ENCODE measurements at places on chromosomes 3 and 15. TPM values are rescaled to one million over a fixed set of nuclear protein-coding genes. Genes with fewer than 3 reads are reported as not detected.

GRCh38 chr15:38147246-38147645 lies 105.4 kb upstream of the SPRED1 start:
- no peaks in the 10 kb centered on the region for H3K36me3 ChIP-seq
- DNase-seq: no peak
- no peaks in the 10 kb centered on the region for H3K27me3 ChIP-seq
- no peak overlapping the region for H3K27ac ChIP-seq
- no peaks in the 10 kb centered on the region for H3K4me1 ChIP-seq

The TMC3 gene
- total RNA-seq: not detected

- H3K4me3 ChIP-seq: no peak overlapping the region
- H3K27ac ChIP-seq: no peak overlapping the region
- H3K4me1 ChIP-seq: peaks cover 10% of the 10 kb centered on the region
- H3K27me3 ChIP-seq: no peaks in the 10 kb centered on the region
These were observed 115.9 kb upstream of the LPP start for GRCh38 chr3:188037965-188038581.

DNA sequence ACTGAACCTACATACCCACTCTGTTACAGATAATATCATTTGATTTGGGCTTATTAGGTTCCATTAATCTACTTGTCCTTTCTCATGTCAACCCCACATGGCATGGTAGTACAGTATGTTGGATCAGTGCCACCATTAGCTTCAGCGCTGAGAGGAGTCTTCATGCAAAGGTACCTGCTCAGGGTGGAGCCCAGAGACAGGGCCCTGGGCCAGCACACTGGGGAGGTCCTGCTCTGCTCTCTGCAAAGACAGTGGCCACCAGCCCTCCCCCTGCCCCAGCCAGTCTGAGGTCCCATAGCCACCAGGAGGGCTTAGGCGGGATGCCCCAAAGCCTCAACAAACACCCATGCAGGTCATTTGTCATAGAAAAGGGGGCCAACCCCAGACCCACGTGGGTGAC lies 71.0 kb downstream of the ATP10A start:
- DNase-seq: no peak
- no peak overlapping the region for H3K4me3 ChIP-seq
- no peaks in the 10 kb centered on the region for H3K27me3 ChIP-seq
- H3K36me3 ChIP-seq: no peaks in the 10 kb centered on the region
- no peaks in the 10 kb centered on the region for H3K4me1 ChIP-seq

DNA sequence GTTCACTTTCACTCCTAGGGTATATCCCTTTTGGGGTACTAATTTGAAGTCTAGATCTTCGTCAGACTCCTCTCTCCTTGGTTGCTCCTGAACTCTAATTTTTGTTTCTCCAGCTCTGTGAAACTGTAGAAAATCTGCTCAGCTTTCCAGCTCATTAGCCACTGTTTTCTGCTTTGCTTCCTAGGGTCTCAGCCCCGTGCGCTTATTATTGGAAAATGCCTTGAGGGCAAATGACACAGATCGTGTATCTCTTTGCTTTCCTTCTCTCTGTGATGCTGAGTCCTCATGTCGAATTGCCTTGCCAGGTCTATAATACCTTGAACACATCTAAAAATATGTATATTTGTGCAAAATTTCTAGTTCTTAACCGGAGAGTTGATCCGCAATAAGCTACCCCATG lies 731.1 kb downstream of the EDEM1 start:
- no peak overlapping the region for H3K4me3 ChIP-seq
- no peak overlapping the region for H3K27ac ChIP-seq
- no peaks in the 10 kb centered on the region for H3K4me1 ChIP-seq
- H3K27me3 ChIP-seq: no peaks in the 10 kb centered on the region
- no peaks in the 10 kb centered on the region for H3K36me3 ChIP-seq

- H3K27ac ChIP-seq: no peak overlapping the region
- no peak overlapping the region for H3K4me3 ChIP-seq
- H3K4me1 ChIP-seq: no peaks in the 10 kb centered on the region
- H3K27me3 ChIP-seq: no peaks in the 10 kb centered on the region
- DNase-seq: no peak
These were observed 291.4 kb upstream of the ATP11B start for GRCh38 chr3:182501856-182502255.

- H3K27ac ChIP-seq: no peak overlapping the region
- peaks cover 3% of the 10 kb centered on the region for H3K4me1 ChIP-seq
- H3K27me3 ChIP-seq: no peaks in the 10 kb centered on the region
- no peaks in the 10 kb centered on the region for H3K36me3 ChIP-seq
These were observed 20.0 kb downstream of the SERPINI2 start for GRCh38 chr3:167453815-167454214.

DNA sequence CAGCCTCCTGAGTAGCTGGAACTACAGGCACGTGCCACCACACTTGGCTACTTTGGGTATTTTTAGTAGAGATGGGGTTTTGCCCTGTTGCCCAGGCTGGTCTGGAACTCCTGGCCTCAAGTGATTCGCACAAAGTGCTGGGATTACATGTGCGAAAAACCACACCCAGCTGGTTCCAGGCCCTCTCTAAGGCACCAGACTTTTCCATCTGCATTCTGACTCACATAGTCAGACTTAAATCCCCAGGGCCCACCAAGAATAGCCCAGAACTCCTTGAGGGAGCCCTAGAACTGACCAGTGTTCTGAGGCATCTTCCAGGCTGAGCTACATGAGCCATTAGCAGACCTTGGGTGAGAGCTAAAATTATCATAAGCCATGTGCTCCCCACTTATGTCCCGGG lies 68.1 kb downstream of the NMD3 start:
- DNase-seq: no peak
- no peaks in the 10 kb centered on the region for H3K36me3 ChIP-seq
- H3K4me3 ChIP-seq: no peak overlapping the region
- no peaks in the 10 kb centered on the region for H3K4me1 ChIP-seq
- no peak overlapping the region for H3K27ac ChIP-seq

- no peaks in the 10 kb centered on the region for H3K4me1 ChIP-seq
- no peaks in the 10 kb centered on the region for H3K36me3 ChIP-seq
- no peaks in the 10 kb centered on the region for H3K27me3 ChIP-seq
- H3K4me3 ChIP-seq: no peak overlapping the region
- DNase-seq: no peak
These were observed 178.6 kb downstream of the ADAMTS9 start for GRCh38 chr3:64509206-64509605.

DNA sequence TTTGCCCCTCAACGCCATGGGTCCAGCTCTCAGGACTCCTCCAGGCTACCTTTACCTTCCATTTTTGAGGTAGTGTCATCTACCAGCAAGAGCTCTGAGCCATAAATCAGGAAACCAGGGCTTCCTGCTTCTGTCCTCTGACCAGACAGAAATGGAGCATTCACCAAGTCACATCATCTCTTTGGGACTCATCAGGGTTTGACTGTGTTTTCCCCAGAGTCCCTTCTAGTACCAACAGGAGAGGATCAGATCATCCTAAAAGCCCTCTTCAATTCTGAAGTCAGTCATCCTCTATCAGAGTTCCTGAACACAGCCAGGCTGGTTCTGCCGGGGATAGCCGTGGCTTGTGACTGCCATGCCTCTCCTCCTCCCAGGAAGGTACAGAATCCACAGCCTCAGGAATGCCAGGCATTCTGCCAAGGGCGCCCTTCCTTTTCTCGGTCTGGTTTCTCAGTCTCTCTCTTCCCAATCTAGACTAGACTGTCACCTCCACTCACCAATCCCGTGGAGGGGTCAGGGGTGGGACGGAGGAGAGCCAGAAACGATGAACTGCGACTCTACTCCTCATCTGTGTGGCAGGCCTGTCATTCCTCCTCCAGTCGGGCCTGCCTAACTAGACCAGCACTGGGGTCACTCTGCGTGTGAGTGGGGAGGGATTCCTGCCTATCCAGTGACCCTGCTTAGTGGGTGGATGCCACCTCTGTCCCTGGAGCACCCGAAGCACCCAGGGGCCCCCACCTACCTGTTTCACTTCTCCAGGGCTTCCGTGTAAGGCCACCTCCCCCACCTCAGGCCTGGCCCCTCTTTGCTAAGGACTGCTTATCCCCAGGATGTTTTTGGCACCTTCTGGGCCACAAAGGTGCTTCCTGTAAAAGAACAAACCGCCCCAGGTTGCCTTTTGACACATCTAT lies 30.9 kb downstream of the CCNL1 start:
- peaks cover 70% of the 10 kb centered on the region for H3K4me1 ChIP-seq
- no peaks in the 10 kb centered on the region for H3K36me3 ChIP-seq
- no peak overlapping the region for H3K4me3 ChIP-seq
- H3K27ac ChIP-seq: peak overlapping the region; percentile 88

The PATL2 gene
- 0.46 TPM for total RNA-seq

The SAMMSON gene
- not detected for total RNA-seq

GRCh38 chr3:193546129-193546528 lies 8.6 kb downstream of the ATP13A4 start:
- H3K27ac ChIP-seq: no peak overlapping the region
- no peak overlapping the region for H3K4me3 ChIP-seq
- H3K4me1 ChIP-seq: no peaks in the 10 kb centered on the region
- H3K27me3 ChIP-seq: no peaks in the 10 kb centered on the region
- DNase-seq: no peak
- H3K36me3 ChIP-seq: no peaks in the 10 kb centered on the region

GRCh38 chr15:85545185-85545584 lies 164.8 kb downstream of the AKAP13 start:
- H3K4me3 ChIP-seq: no peak overlapping the region
- no peak overlapping the region for H3K27ac ChIP-seq
- H3K27me3 ChIP-seq: no peaks in the 10 kb centered on the region

The HTR3E gene
- total RNA-seq: not detected

- H3K27me3 ChIP-seq: no peaks in the 10 kb centered on the region
- H3K4me3 ChIP-seq: no peak overlapping the region
- no peak for DNase-seq
- no peaks in the 10 kb centered on the region for H3K4me1 ChIP-seq
These were observed 21.7 kb downstream of the LRRK1 start for GRCh38 chr15:100940767-100941379.

DNA sequence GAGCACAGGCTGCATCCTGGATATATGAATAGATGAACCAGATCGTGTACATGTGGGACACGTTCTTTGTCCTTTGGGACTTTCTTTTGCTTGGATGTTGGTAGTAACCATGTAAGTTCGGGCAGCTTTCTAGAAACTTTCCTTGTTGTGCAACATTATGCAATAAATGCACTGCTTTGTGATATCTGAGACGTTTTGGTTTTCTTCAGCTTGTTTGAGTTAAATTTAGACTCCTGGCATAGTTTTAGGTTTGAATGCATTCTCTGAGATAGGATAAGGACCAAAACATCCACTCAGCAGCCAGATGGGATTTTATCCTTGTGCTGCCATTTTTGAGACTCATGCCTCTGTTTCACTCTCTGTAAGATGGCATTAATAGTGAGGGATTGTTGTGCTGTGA lies 158.9 kb downstream of the IGF1R start:
- no peak overlapping the region for H3K4me3 ChIP-seq
- no peak overlapping the region for H3K27ac ChIP-seq
- no peak for DNase-seq
- H3K4me1 ChIP-seq: peaks cover 22% of the 10 kb centered on the region
- H3K27me3 ChIP-seq: no peaks in the 10 kb centered on the region
- no peaks in the 10 kb centered on the region for H3K36me3 ChIP-seq

GRCh38 chr15:51770902-51771301 lies 19.5 kb downstream of the TMOD2 start:
- H3K4me3 ChIP-seq: no peak overlapping the region
- H3K4me1 ChIP-seq: no peaks in the 10 kb centered on the region
- H3K27me3 ChIP-seq: no peaks in the 10 kb centered on the region
- no peak overlapping the region for H3K27ac ChIP-seq
- DNase-seq: no peak

- no peaks in the 10 kb centered on the region for H3K4me1 ChIP-seq
- DNase-seq: no peak
- H3K27ac ChIP-seq: no peak overlapping the region
- H3K4me3 ChIP-seq: no peak overlapping the region
- no peaks in the 10 kb centered on the region for H3K27me3 ChIP-seq
- peaks cover 4% of the 10 kb centered on the region for H3K36me3 ChIP-seq
These were observed 65.1 kb downstream of the GOLIM4 start for GRCh38 chr3:168030577-168030976.

The OIP5 gene
- total RNA-seq: 0.22 TPM

- H3K27me3 ChIP-seq: no peaks in the 10 kb centered on the region
- peaks cover 7% of the 10 kb centered on the region for H3K4me1 ChIP-seq
- no peak for DNase-seq
- H3K27ac ChIP-seq: no peak overlapping the region
- H3K4me3 ChIP-seq: no peak overlapping the region
These were observed 116.0 kb upstream of the PRICKLE2 start for GRCh38 chr3:64341296-64341695.

The KBTBD13 gene
- total RNA-seq: not detected

DNA sequence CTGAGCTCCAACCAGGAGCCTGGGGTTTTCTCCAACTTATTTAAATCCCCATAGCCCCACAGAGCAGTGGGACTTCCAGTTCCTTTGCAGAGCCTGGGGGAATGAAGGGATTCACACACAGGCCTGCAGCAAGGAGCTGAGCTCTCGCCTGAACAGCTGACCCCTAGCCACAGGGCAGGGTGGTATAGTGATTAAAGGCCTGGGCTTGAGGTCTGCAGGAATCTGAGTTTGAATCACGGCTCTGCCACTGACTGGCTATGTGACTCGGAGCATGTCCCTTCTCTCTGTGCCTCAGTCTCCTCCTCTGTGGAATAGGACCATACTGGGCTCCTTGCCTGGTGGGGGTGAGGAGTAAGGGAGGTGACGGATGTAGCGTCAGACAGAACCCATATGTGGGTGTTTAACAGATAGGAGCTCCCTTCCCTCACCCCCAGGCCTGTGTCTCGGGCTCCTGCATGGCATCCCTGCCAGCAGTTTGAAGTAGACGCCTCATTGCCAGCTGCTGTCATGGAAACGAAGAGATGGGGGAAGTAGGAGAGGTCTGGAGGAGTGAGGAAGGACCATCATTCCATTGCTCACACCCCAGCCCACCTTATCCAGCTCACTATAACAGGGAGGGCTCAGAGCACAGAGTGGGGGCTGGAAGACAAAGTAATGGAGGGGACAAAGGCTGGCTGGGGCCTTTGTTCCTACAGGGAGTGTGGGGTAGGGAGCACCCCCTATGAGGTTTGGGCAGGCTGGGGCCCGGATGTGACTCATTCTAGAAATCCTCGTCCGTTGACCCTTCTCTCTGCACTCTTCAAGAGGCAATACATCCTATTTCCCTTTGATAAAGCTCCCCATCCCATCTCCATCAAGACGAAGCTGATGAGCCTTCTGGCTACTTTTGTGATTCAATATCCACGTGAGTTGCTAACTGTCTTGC lies 14.8 kb downstream of the HRH1 start:
- no peaks in the 10 kb centered on the region for H3K27me3 ChIP-seq
- no peaks in the 10 kb centered on the region for H3K36me3 ChIP-seq
- no peak for DNase-seq

GRCh38 chr3:86420990-86421739 lies 569.8 kb downstream of the VGLL3 start:
- no peak for DNase-seq
- no peaks in the 10 kb centered on the region for H3K4me1 ChIP-seq
- H3K27me3 ChIP-seq: no peaks in the 10 kb centered on the region

DNA sequence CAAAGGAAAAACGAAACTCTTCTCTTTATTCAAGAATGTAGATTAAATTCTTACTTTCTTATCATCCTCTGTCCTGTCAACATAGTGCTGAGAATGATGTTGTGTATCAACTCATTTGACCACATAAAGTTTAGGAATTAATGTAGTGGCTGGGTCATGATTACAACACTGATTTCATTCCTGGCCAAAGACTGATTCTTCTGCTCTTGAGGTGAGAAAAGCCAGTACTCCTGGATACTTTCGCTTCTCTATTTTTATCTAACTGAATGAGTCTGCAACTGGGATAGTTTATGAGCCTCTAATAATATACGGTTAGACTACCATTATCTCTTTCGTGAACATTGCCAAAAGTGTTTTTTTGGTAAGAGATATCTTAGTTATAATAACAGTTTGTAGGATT lies 173.0 kb downstream of the LPP start:
- H3K27me3 ChIP-seq: no peaks in the 10 kb centered on the region
- DNase-seq: no peak

GRCh38 chr3:153285194-153285641 lies 123.2 kb downstream of the RAP2B start:
- no peak overlapping the region for H3K4me3 ChIP-seq
- no peak overlapping the region for H3K27ac ChIP-seq
- H3K27me3 ChIP-seq: no peaks in the 10 kb centered on the region
- DNase-seq: no peak
- no peaks in the 10 kb centered on the region for H3K4me1 ChIP-seq
